Lung (tissue), 17 donors: ENCODE measurements at places on chromosomes 12 and 14.
A peak's percentile ranks its signal among the peaks of the same experiment; 100 is the strongest.

GRCh38 chr12:130179191-130179590 is 16.9 kb downstream of the FZD10 start:
- no peak for DNase-seq

- no peak for DNase-seq
Observed at GRCh38 chr14:51041108-51041531, 53.8 kb downstream of the TRIM9 start.

- DNase-seq = no peak
Observed at GRCh38 chr14:28676479-28676878, 90.1 kb upstream of the FOXG1 start.

- no peak for DNase-seq
Observed at GRCh38 chr12:43108656-43109055, 443.3 kb downstream of the ADAMTS20 start.

GRCh38 chr12:88538250-88538649 is 42.0 kb downstream of the KITLG start:
- DNase-seq = no peak

DNA sequence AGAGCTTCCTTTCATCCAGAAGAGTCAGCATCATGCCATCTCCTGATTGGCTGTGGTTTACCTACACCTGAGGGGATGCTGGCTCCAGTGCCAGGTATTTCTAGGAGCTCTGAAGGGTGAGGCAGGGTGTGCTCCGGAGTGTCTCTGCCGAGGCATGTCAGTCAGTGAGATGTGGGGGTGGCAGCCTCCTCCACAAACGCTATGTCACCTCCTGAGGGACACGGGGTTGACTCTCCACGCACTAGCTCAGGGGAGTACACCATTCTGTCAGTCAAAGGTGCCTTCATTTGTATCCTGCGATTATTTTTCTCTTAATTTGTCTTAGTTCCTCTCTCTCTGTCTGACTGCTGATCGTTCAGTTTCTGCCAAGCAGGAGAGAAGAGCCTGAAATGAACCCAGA is 604.5 kb downstream of the VRK1 start:
- DNase-seq = no peak

DNA sequence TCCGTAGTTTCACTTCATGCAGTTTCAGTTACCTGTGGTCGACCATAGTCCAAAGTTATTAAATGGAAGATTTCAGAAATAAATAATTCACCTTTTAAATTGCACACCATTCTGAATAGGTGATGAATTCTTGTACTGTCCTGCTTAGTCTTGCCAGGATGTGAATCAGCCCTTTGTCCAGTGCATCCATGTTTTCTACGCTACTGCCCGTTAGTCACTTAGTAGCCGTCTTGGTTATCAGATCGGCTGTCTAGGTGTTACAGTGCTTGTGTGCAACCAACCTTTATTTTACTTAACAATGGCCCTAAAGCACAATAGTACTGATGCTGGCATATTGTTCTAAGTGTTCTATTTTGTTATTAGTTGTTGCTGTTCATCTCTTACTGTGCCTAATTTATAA is 146.7 kb downstream of the ACSS3 start:
- no peak for DNase-seq

GRCh38 chr14:73170686-73171085 is 34.4 kb downstream of the PSEN1 start:
- no peak for DNase-seq

DNA sequence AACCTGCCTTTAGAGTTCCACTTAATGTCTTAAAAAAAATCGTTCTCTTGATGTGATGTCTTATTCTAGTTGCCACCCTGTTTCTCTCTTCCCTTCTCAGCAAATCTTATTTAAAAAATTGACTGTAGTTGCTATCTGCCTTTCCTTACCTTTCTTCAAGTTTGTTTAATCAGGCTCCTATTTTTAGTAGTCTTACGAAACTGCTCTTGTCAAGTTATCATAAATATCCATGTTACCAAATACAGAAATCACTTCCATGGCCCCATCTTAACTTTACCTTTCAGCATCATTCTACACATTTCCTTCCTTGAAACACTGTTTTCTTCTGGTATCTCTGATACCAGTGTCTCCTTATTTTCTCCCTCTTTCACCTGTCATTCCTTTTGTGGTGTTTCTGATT is 227.3 kb downstream of the ERC1 start:
- no peak for DNase-seq

DNA sequence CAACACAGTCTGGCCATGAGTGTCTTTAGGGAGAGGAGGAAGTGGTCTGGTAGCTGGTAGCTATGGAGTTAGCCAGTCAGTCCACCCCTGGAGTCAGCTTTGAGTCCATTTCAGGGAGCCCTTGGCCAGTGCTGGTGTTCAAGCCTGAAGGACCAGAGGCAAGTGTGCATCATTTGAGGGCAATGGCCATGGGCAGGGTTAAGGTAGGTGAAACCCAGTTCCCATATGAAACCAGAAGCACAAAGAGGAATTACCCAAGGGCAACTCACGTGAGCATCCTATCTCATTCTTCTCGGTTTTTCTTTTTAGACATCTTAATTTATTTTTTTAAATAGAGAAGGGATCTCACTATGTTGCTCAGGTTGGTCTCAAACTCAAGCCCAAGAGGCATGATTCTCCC is 61.3 kb upstream of the ACTN1 start:
- no peak for DNase-seq

GRCh38 chr14:76131071-76131965 is 20.4 kb upstream of the GPATCH2L start:
- DNase-seq = no peak

DNA sequence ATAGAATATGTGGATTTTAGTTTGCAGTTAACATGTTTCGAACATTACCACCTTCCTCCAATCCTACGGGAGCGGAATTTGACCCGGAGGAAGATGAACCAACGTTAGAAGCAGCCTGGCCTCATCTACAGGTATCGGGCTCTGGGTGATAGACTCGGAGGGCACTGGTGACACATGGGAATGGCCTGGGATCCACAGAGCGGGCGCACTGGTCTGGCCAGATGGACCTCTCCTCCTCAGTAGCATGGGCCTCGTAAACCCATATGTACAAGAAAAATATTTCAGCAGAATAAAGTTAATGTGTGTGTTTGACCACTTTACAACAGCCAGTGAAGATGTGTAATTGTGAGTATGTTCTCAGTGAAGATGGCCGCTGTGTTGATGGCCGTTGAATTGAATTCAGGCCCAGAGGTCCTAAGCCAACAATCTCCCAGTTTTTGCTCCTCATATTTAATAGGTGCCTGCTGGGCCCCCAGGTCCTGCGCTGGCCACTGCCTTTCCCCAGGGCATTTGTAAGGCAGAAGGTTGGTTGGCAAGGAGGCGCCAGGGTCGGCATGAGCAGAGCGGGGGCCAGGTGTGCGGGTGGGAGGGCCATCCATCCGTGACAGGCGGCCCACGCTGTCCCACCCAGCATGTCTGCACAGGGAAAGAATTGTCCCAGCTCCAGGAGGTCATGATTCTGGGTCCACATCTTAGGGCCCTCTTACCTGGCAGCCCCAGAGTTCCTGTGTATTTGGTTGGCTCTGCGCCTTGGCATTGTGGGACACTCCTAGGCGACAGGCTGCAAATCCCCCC is 82.0 kb upstream of the DYNC1H1 start:
- no peak for DNase-seq

DNA sequence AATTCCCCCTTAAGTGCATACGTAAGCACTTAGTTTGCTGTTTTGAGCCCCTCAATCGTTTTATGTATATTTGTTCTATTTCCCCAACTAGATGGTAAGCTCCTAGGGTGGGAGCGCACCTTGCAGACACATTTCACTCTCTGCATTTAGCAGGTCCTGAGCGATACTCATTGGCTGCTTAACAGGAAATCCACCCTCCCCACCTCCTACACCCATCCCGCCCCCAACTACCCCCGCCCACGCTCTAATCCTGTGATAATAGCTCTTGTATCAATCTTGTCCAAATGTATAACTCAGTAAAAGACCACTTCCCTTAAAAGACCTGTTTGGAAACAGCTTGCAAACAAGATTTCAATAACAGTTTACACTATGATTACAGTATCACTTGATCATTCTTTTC is 8.1 kb downstream of the LPAR5 start:
- peak; percentile 56 for DNase-seq

DNA sequence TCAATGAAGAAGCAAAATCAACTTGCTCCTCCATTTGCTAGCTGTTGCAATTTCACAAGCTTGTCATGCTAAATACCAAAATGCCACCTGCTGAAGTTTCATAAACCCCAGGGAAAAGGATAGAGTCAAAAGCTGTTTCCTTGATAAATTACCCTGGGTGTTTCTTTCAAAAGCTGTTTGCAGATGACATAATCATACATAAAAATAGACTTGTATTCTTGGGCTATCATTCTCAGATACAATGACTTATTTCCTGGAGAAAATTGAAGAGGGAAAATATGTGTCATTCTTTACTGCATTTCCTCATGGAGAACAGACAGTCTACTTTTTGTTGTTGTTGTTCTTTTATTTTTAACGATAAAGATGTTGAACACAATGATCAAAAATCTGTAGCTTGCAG is 119.2 kb downstream of the GALC start:
- no peak for DNase-seq

- DNase-seq = no peak
Observed at GRCh38 chr12:120847392-120847791, 56.8 kb downstream of the SPPL3 start.

GRCh38 chr12:114399664-114400211 is 6.2 kb downstream of the TBX5 start:
- peak; percentile 83 for DNase-seq

DNA sequence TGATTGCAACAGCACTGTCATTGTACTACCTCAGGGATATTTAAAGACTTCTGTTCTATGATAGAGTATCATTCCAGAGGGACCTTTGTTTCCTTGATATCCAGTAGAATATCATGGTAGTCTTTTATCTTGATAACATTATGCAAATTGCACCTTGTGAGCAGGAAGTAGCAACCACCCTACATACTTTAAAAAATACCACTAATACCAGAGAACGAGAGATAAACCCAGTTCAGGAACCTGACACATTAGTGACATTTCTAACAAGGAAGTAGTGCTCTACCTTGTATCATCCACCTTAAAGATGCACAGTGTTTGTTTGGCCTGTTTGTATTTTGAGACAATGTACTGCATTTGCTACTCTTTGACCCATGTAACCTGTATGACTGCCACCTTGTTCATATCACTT is 8.8 kb upstream of the MAP4K5 start:
- no peak for DNase-seq

DNA sequence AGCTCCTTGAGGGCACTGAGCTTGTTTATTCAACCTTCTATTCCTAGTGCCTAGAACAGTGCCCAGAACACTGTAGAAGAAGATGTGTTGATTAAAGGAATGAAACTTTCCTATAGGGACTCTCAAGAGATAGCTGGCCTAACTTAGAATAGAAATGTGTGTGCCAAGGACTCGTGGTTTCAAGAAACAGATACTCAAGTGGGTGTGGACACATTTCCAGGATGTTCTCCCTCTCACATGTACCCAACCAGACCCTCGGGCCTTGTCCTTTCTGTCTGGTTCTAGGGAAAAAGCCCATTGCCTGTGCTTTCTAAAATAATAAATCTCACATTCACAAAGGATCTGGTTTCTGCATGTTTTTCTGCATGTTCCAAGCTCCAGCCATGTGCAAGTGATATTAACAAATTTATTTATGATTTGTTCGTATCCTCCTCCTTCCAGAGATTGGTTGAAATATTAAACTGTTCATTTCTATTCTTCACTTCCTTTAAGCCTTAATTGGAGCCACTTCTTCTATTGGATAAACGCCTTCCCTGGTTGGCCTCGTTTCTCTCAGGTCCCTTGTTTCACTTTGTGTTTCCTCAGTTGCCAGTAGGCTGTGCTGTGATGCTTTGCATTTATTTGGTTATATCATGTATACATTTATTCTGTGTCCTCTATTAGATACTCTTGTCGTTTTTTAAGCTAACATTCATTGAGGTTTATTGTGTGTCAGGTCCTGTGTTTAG is 89.8 kb downstream of the CRADD start:
- DNase-seq = peak; percentile 87

DNA sequence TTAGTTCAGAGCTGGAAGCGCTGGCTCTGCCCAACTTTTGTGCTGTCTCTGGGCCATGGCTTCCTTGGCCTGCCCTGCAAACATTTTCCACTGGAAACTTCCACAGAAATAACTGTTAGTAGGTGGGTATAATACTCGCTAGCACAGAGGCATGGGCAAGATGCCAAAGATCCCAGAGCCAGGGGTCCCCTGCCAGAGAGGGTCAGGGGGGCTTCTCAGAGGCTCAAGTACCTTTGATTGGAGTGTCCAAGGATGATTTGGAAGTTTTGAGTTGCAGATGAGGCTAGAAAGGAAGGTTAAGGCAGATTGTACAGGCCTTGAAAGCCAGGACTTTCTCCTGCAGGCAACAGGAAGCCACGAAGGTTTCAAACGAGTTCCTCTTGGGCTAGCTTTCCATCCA is 187.6 kb downstream of the DICER1 start:
- DNase-seq = no peak

- DNase-seq = no peak
Observed at GRCh38 chr14:96297000-96297399, 41.0 kb downstream of the BDKRB1 start.

DNA sequence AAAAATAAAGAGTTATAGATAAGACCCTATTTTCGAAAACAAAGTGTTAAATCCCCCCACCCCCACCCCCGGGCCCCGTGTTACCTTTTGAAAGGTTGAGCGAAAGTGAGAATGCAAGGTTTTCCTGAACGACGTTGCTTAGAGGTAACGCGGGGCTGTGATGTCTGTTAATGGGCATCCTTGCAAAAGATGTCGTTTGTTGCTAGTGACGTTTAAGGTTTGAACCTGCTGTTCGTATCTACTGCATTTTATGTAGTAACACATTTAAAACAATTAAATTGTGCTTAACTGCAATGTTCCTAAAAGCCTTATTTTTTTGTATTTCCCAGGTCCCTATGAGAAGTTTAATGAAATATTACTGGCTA is 1.2 kb downstream of the CPSF6 start:
- peak; percentile 46 for DNase-seq

DNA sequence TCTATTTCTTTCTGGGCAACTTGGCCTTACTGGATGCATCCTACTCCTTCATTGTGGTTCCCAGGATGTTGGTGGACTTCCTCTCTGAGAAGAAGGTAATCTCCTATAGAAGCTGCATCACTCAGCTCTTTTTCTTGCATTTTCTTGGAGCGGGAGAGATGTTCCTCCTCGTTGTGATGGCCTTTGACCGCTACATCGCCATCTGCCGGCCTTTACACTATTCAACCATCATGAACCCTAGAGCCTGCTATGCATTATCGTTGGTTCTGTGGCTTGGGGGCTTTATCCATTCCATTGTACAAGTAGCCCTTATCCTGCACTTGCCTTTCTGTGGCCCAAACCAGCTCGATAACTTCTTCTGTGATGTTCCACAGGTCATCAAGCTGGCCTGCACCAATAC is 5.3 kb downstream of the OR4N5 start:
- no peak for DNase-seq
